ENCODE measurements at places on chromosomes 3 and 15. TPM values are rescaled to one million over a fixed set of nuclear protein-coding genes. Genes with fewer than 3 reads are reported as not detected.

The PDCD7 gene
- total RNA-seq: 36.9 TPM

The TERB2 gene
- not detected for total RNA-seq

The CYP1A2 gene
- total RNA-seq: not detected

The GOLGA8O gene
- 5.4 TPM for total RNA-seq

The PROS1 gene
- total RNA-seq: 0.54 TPM

The CYP8B1 gene
- total RNA-seq: not detected

The KAT2B gene
- total RNA-seq: 61.9 TPM

The PSTPIP1 gene
- 145 TPM for total RNA-seq

The CILP gene
- 0.05 TPM for total RNA-seq

The FETUB gene
- total RNA-seq: not detected

The XYLB gene
- total RNA-seq: 2.1 TPM

The PATL2 gene
- 46.7 TPM for total RNA-seq

The CFAP100 gene
- total RNA-seq: not detected

The C3orf70 gene
- not detected for total RNA-seq

The EFHB gene
- total RNA-seq: 0.92 TPM

The GNAT1 gene
- 0.24 TPM for total RNA-seq

The VIPR1 gene
- total RNA-seq: 54.9 TPM

The DGKG gene
- total RNA-seq: 10.0 TPM

The SMCO1 gene
- not detected for total RNA-seq

The PLEKHO2 gene
- total RNA-seq: 13.0 TPM

The CEP19 gene
- 7.6 TPM for total RNA-seq

Data from naive thymus-derived CD4-positive, alpha-beta T cell (primary cell).